Right ventricle myocardium inferior (tissue), 1 donor: ENCODE measurements at places on chromosomes 3 and 15. TPM values are rescaled to one million over a fixed set of nuclear protein-coding genes. Genes with fewer than 3 reads are reported as not detected.

Gene ANKUB1
- total RNA-seq, result not detected

Gene SCN5A
- 163 TPM for total RNA-seq

Gene ALDH1L1
- total RNA-seq, result 23.1 TPM

Gene RTP4
- total RNA-seq, result 1.2 TPM

Gene PRSS50
- total RNA-seq, result 0.11 TPM

Gene PARP15
- 0.51 TPM for total RNA-seq

Gene PTH1R
- 12.7 TPM for total RNA-seq

Gene ZNF502
- 2.4 TPM for total RNA-seq

Gene BUB1B
- 2.4 TPM for total RNA-seq

Gene LCTL
- total RNA-seq, result not detected

Gene HIGD2B
- total RNA-seq, result not detected

Gene SCAANT1
- total RNA-seq, result not detected

Gene GPR149
- total RNA-seq, result not detected

Gene OCA2
- total RNA-seq, result not detected

Gene CLRN1
- total RNA-seq, result not detected

Gene RBMS3
- total RNA-seq, result 32.7 TPM

Gene CCR8
- total RNA-seq, result not detected

Gene DAG1
- 129 TPM for total RNA-seq

Gene ARIH1
- total RNA-seq, result 163 TPM

Gene TMA7
- total RNA-seq, result 251 TPM

Gene IL5RA
- total RNA-seq, result 0.65 TPM

Gene MITF
- 71.0 TPM for total RNA-seq

Gene RNU5B-1
- 25.8 TPM for total RNA-seq

Gene ATP2B2
- total RNA-seq, result 0.14 TPM

Gene GP9
- total RNA-seq, result not detected
